ENCODE measurements at places on chromosomes 5 and 9.

DNA sequence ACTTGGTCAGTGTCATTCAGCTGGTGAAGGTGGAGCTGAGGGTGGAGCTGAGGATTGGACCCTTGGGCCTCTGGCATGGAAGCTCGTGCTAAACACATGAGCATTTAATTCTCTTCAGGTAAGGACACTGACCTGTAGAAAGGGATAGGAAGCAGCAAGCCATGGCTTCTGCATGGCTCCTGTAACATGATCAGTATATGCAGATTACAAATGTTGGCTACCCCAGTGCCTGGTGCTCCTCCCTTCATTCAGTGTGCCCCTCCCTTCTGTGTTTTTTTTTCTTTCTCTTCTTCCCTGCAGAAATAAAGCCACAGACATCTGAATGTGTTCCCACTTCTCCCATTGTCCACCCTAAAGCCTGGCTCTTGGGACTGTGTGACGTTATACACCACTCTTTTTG lies 52.9 kb downstream of the ARHGAP26 start:
- DNase-seq: no peak

GRCh38 chr5:100186181-100186580 lies 349.0 kb upstream of the FAM174A start:
- no peak for DNase-seq

DNA sequence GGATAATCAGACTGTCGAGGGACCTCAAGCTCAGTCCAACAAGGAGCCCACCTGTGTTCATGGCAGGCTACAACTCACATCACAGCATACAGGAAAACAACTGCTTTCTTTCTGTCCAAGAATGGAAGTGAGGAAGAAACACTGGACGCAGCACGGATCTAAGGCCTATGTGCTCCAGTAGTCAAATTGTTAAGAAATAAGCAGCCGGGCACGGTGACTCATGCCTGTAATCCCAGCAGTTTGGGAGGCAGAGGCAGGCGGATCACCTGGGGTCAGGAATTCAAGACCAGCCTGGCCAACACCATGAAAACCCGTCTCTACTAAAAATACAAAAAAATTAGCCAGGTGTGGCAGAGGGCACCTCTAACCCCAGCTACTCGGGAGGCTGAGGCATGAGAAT lies 427.8 kb downstream of the BNC2 start:
- DNase-seq: no peak

GRCh38 chr5:52748590-52748989 lies 39.1 kb upstream of the ITGA1 start:
- DNase-seq: no peak

- DNase-seq: no peak
Measured at GRCh38 chr5:39464088-39464487, 39.3 kb upstream of the DAB2 start.

- no peak for DNase-seq
Measured at GRCh38 chr5:33317271-33317670, 123.5 kb upstream of the TARS1 start.

DNA sequence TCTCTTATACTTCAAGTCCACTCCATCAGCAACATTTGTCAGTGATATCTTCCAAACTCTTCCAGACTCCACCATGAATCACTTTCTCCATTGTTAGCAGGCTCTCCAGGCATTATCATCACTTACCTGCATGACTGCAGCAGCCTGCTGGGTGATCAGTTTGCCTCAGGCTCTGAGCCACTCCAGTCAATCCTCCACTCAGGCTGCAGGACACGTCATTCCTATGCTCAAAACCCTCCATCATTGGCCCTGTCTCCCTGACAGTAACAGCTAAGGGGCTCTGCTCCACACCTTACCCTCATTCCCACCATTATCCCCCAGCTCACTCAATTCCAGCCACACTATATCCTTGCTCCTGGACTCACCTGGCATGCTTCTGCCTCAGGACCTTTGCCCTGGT lies 10.7 kb downstream of the DIRAS2 start:
- DNase-seq: no peak
